ENCODE measurements at places on chromosomes 11 and 22. TPM values are rescaled to one million over a fixed set of nuclear protein-coding genes. Genes with fewer than 3 reads are reported as not detected.

DNA sequence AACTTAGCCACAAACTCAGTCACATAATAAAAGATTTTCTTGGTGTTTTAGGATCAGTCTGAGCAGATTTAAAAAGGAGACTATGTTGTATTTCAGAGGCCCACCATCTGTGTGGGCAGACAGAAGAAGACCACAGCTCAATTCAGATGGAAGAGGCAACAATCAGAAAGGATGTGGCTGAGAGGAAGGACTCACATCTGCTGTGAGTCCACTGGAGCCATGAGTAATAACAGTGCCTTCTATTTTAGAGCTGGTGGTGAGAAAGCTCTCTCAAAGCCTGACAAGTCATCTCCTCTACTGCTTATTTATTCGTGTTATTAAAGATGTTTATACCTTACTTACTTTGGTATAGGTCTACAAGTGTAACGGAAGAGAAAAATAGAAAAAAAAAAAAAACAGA is 357.2 kb downstream of the OPCML start:
- DNase-seq, result no peak

- no peak for DNase-seq
Measured at GRCh38 chr22:28620244-28620922, 59.3 kb downstream of the TTC28 start.

DNA sequence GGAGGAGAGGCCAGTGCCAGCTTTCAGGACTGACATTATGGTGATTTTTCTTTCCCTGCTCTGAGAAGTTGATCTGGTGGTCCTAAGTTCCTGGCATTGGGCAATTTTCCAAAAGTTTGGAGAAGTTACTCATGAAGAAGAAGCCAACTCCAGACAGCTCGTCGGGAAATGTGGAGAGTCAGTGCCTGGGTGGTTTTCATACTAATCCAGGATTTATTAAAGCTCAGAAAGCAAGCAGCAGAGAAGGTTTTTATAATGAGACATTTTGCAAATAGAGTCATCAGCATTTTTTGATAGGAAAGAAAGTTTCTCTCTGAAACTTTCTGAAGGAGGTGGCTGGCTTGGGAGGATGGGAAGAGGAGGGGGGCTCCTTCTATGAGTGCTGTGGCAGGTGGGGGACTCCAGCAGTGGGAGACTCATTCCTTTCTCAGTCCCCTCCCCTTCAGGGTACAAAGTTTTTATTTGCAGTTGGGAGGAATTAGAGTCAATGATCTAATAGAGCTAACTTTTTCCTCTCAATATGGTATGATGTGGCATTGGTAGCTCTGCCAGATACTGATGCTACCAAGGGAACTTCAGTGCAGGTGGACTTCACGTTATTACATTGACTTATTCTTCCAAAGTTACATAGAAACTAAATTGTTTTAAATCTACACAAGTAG is 55.4 kb downstream of the LIF start:
- peak; percentile 56 for DNase-seq

GRCh38 chr11:74010306-74011300 is 1.7 kb upstream of the UCP3 start:
- no peak for DNase-seq

GRCh38 chr11:83054001-83054400 is 17.7 kb downstream of the RAB30 start:
- DNase-seq, result no peak

DNA sequence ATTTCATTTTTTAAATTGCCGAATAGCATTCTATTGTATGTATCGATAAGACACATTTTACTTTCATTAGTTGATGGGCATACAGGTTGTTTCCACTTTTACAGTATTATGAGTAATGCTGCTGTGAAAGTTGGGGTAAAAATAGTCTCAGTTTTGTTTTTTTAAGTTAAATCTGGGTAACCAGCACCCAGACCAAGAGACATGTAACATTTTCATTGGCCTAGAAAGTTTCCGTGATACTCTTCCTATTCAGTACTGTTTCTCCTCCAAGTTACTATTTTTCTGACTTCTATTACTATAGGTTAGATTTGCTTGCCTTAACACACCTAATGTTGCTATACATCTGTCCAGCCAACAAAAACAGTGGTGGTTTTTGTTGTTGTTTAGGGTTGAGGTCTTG is 12.3 kb downstream of the IPO7 start:
- DNase-seq, result no peak

- DNase-seq, result no peak
Measured at GRCh38 chr22:24323695-24324094, 53.1 kb downstream of the SPECC1L start.

DNA sequence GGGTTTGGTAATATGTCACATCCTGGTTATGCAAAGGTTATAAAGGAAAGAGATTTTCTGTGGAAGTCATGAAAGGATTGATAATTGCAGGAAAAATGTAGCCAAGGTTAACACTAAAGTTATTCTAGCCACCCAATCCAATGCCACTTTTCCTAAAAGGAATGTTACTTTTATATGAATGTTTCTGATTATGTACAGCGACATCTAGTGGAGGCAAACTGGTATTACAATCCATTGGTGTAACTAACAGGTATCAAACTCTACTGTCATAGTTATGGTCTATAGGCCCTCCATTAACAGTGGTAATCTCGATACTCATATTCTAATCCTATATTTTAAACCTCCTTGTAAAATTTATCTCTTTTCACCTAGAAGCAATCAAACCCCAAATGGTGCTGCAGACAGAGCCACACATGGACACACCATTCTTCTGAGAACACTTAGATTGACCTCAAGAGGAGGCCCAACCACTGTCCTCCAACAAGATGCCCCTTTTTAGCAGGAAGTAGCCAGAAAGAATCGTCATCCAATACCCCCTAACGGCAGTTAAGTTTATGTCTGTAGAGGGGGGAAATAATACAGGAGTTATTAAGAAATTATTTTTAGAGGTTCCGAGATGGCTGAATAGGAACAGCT is 74.9 kb upstream of the RAG2 start:
- peak; percentile 36 for DNase-seq

DNA sequence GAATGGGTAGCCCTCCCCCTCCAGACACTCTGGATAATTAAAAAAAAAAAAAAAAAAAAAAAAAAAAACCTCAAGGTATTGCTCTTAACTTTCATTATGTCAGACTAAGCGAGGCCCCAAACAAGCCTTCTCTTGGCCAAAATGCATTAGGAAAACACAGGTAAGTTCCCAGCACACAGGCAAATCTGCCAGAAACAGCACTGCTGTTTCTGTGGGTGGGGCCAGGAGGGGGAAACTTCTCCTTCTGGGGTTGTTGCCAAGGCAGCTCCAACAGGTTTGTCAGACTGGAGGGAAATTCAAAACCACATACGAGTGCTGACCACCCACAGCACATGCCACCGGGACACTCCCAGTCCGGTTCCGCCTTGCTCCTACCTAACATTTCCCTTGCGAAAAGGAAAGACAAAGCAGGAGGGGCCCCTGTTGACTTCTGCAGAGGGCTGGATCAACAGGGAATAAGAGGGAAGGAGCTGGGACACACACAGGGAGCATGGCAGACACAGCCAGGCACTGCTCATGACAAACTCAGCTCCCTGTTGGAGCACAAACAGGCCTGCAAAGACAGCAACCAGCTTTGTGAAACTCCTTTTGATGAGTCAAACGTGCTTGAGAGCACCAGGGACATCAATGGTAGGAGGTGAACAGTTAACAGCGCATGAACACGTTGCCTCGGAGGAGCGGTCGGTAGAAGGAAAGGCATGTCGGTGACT is 55.0 kb downstream of the MYH9 start:
- DNase-seq, result peak; percentile 86

GRCh38 chr11:73680687-73681086 is 34.3 kb downstream of the PLEKHB1 start:
- no peak for DNase-seq

NLRP6 gene
- total RNA-seq, result not detected

UCP3 gene
- 2.0 TPM for total RNA-seq

SLC25A45 gene
- total RNA-seq, result 2.6 TPM

SLN gene
- 4.9 TPM for total RNA-seq

USH1C gene
- not detected for total RNA-seq

Measured in astrocyte (in vitro differentiated cells and primary cell).